ENCODE measurements at places on chromosomes 12 and 14.

DNA sequence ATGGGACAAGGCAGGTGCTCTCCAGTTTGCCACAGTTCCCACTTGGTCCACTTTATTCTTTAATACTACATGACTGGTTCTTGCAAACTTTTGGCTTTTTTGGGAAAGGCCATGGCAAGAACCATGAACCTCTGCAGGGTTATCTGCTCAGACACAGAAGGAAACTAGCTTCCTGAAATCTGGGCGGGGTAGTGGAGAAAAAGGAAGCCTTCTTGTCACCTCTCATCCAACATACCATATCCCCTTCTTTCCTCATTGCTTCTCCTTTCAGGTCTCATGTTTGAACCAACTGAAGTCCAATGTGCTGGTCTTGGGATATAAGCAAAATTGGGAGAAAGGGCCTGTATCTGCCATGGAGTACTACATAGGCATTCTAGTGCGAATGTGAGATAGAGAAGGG is 5.5 kb upstream of the KLHL33 start:
- no peak for DNase-seq

DNA sequence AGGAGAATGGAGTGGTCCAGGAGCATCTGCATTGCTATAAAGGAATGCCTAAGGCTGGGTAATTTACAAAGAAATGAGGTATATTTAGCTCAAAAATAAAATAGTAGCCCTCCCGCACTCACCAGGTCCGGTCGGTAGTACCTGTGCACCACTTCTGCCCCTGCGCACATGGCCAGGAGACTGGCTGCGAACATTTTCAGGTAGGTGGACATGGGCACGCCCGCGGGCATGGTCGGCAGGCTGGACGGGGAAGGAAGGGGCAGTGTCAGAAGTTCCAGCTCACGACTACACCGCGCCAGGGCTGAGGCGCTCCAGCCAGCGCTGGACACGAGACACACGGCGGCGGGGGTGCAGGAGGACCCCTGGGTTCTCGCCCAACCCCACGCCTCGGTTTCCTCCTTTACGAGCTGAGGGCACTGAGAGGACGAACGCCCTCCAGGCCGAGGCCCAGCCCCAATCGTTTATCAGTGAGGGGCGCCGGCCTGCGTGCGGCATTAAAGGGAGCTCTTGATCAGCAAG is 9.1 kb upstream of the TDG start:
- DNase-seq: peak; percentile 46

DNA sequence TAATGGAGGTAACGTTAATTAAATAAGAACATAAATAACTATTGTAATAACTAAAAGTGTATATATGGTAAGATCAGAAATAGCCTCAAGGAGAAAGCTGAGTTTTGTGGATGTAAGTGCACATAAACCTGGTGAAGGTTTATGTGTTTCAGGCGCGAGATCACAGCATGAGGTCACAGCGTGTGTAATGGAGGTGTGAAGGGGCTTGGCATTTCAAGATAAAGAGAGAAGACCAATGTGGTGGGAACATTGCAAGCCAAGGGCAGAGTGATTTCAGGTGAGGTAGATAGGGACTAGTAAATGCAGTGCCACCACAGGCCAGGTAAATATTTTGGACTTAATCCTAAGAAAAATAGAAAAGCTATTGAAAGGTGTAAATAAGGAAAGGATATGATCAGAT is 21.7 kb upstream of the KICS2 start:
- DNase-seq: no peak

DNA sequence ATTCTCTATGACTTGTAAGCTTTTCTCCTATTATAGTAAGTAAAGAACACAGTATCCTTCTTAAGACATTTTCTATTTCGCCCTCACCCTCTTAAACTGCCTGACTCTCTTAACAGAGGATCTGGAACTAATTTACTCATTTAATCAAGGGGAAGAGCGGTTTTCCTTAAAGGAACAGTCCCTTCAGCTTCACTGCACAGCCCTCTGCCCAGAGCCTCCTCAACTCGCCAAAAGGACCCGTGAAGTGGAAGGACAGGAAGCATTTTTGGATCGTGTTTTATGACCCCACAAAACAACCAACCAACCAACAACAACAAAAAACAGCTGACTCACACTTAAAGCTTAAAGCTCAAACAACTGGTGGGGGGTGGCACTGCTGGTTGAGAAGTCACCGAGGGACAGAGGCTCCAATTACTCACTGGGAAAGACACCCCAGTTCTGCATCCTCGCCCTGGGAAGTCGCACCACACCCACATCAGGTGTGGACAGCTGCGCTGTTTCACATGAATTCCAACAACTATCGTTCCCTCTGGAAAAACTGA is 35.7 kb downstream of the NID2 start:
- DNase-seq: no peak

DNA sequence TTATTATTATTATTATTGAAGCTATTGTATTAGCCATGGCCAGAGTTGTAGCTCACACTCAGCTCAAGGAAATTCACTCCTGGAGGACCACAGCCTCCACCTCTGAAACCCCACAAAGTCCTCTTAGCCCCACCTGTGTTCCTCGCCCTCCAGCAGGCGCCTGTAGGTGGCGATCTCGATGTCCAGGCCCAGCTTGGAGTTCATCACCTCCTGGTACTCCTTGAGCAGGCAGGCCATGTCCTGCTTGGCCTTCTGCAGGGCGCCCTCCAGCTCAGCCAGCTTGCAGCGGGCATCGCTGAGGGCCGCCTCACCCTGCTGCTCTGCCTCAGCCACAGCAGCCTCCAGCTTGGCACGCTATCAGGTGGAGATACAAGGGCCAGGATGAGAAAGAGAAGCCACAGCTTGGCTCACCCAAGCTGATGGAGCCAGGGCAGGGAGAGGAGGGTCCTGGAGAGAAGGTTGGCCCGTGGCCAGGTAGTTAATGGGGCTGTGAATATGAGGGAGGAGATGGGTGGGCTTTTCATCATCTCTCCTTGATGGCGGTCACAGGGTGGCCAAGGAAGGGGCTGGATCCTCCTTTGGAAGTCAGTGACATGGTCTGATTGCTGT is 5.1 kb downstream of the KRT85 start:
- no peak for DNase-seq

DNA sequence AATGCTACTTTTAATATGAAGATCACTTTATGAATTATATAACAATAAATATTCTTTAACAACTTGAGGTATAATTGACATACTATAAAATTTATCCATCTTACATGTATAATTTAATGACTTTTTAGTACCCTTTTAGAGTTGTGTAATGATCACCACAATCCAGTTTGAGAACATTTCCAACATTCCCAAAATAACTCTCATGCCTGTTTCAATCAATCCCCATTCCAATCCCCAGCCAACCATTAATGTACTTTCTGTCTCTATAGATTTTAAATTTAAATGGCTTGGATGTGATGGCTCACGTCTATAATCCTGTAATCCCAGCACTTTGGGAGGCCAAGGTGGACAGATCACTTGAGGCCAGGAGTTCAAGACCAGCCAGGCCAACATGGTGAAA is 23.5 kb upstream of the FRMD6 start:
- DNase-seq: no peak

- DNase-seq: no peak
Measured at GRCh38 chr14:91328313-91329050, 84.0 kb upstream of the GPR68 start.

DNA sequence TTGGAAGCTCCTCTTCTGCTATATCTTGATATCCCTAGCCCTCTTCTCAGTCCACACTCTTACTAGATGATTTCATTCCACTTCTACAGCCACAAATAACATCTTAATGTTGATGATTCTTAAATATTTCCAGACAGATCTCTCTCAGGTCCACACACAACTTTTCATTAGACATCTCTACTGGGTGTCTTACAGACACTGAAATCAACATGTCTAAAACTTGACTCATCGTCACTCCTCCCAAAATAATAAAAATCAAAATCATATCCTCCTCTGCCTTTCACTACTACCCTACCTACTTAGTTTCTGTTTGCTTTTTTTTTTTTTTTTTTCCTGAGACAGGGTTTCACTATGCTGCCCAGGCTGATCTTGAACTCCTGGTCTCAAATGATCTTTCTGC is 11.9 kb downstream of the PRDM4 start:
- DNase-seq: no peak

GRCh38 chr12:59389968-59390576 is 205.8 kb upstream of the SLC16A7 start:
- peak; percentile 75 for DNase-seq

- DNase-seq: peak; percentile 55
Measured at GRCh38 chr14:75578102-75578785, at the start of gene FLVCR2. FLVCR2 (plus strand) TSS chr14:75578620; CDS start chr14:75578973, 353 bp downstream.

- DNase-seq: peak; percentile 54
Measured at GRCh38 chr14:77804592-77804991, 4.7 kb downstream of the ADCK1 start.

DNA sequence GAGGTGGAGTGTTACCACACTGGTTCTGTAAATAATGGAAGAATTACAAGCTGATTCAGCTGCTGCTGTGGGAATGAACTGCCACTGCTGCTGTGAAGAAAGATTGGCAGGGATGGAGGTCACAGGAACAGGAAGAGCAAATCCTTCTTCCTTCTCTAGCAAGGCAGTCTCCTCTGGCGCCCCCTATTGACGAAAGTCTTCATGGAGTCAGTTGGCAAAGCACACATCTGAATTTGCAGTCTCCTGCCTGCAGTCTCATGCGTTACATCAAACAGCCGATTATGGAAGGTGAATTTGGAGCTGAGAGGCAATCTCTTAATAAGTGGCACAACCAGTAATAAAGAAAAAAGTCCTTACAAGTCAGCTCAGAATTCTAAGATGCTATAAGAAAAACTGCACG is 106.0 kb upstream of the TMTC1 start:
- DNase-seq: peak; percentile 65

- DNase-seq: peak; percentile 60
Measured at GRCh38 chr12:53190108-53190729, 9.5 kb upstream of the CSAD start.

- DNase-seq: no peak
Measured at GRCh38 chr12:3077572-3078081, 448 bp downstream of the TSPAN9 start.

DNA sequence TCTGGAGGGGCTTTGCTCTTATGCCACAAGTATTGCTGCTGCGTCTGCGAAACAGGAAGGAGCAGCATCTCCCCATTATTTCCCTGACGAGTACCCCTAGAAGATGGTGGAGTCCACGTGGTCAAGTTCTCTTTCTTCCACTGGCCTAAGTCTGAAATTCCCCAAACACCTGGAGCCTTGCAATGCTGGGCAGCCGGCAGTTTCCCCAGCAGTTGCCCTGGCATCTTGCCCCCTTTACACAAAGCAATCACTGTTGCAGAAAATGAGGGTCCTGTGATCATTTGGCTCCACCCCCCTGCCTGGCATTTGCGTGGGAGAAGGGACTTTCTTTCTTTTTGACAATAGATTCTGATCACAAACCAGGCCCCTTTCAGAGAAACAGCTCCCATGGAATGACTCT is 56.9 kb downstream of the FOS start:
- no peak for DNase-seq

DNA sequence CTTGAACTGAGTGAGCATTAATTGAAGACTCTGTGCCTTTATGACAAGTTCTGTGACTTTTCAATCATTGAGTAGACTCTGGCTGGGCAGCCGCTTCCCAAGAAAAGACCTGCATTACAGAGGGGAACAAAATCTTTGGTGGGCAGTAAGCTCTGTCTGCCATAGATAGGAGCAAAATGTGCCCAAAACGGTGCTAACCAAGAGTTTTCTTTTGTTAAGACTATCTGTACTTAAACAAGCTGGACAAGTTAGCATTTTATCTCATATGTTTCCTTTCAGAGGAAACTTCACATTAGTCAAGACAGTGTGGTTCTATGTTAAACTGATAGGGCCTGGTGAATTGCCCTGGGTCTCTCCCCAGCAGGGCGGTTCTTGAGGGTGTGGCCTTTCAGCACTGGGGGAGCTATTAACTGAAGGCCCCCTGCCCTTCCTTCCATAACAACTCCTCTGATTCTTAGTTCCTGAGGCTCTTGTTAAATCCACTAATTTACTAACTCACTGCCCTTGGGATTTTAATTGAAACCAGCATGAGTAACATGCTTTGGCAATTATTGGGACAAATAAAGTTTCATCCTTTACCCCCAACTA is 219.6 kb downstream of the KTN1 start:
- no peak for DNase-seq

- DNase-seq: peak; percentile 50
Measured at GRCh38 chr12:60257063-60257462, 661.2 kb downstream of the SLC16A7 start.

- DNase-seq: no peak
Measured at GRCh38 chr12:69843608-69844007, 18.6 kb downstream of the MYRFL start.

DNA sequence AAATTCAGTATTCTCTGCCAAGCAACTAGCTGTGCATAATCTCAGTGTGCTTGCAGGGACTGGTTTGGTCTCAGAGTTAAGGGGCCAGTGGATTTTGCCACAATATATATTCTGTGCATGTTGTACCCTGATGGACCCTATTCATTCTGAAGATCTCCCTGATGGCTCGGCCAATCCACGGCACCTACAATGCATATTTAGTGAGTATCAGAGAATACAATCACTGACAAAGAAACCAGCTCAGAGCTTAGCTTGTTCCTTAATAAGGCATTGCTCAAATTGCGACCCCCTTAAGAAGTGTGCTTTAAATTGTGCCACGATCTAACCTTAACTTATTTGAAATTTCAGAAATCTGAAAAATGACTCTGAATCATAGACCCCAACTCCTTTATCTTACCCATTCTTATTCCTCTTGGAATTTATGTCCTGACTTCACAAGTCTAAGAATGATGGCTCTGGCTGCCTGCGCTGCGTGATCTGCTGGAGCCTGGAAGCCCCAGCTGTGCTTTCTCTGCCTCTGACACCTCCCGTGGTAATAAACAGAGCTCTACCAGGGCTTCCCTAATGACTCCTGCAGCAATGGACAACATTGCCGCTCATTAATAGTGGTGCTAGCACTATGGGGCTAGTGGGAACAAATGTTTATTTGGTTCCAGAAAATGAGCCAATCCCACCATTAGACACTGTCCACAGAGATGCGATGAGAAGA is 9.0 kb upstream of the DCAF4 start:
- no peak for DNase-seq

DNA sequence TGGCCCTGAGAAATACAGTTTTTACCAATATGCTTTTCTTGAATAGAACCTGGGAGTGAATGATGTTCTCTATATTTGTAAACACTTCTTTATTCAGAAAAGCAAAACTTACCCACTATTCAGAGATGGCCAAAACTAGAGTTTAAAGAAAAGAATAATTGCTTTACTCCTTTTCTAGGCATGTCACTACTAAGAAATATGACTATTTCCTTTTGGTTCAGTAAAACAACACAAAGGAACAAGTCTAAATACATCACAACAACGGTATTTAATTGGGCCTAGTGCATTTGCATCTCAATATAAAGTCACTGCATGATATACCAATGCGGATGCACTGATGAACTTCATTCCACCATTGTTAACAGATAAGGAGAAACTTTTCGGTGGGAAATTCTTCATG is 207.5 kb downstream of the FOXN3 start:
- DNase-seq: no peak
